SK-N-SH (cell line): ENCODE measurements at places on chromosomes 1 and 21.

DNA sequence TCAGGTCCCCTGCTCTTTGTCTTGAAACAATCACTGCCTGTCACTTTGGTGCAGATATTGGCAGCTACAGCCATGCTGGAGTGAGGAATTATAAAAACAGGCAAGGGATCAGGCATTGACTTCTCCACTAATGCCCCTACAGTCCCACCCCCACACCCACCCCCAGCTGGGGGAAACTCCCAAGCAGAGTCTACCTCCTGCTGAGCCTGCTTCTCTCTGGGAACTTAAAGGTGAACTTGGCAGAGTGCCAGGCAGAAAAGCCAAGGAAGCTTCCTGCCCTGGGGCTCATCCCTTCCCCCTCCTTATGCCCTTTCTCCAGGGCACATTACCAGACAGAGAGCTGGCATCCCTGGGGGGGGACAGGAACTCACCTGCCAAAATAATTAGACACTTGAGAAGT, 6.7 kb downstream of the NCMAP start:
- H3K27ac ChIP-seq: no peak overlapping the region
- no peak overlapping the region for H3K4me3 ChIP-seq
- DNase-seq: no peak
- peaks cover 19% of the 10 kb centered on the region; the same call in 1 of the 2 replicates for H3K4me1 ChIP-seq
- H3K36me3 ChIP-seq: no peaks in the 10 kb centered on the region
- H3K27me3 ChIP-seq: no peaks in the 10 kb centered on the region

- no peak overlapping the region for H3K4me3 ChIP-seq
- H3K27ac ChIP-seq: no peak overlapping the region
- H3K27me3 ChIP-seq: no peaks in the 10 kb centered on the region
- no peaks in the 10 kb centered on the region for H3K36me3 ChIP-seq
- no peak for DNase-seq
Observed at GRCh38 chr1:7384679-7385078, 386.4 kb upstream of the VAMP3 start.

GRCh38 chr1:106875622-106876021, 180.9 kb upstream of the PRMT6 start:
- no peak overlapping the region for H3K4me3 ChIP-seq
- no peak for DNase-seq
- no peaks in the 10 kb centered on the region for H3K4me1 ChIP-seq
- no peak overlapping the region for H3K27ac ChIP-seq
- no peaks in the 10 kb centered on the region for H3K27me3 ChIP-seq
- no peaks in the 10 kb centered on the region for H3K36me3 ChIP-seq

DNA sequence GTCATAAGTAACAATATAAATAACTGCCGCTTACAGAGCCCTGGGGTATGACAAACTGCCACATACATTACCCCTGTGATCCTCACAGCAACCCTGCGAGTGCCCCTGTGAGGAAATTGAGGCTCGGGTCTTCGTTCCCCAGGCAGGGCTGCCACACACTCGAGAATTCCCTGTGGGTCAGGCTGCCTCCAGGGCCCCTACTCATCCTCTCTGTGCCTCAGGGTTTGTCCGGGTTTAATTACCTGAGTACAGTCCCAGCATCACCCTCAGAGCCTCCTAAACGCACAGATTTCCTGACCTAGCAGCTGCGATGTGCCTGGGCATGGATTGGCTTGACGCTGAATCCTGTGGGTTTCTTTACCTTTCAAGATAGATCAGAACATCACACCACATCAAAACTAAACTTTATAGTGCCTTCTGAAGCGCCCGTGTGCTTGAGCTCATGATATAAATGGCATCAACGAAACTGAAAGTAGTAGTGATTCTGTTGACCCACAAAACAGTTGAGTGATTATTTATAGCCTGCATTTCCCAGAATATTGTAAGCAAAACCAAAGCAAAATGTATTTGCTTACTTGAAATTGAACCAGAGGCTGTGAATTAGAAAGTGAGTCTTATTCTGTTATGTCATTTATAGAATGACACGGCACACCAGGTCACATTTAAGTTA, 14.0 kb downstream of the SLC37A1 start:
- H3K36me3 ChIP-seq: no peaks in the 10 kb centered on the region
- DNase-seq: no peak
- no peaks in the 10 kb centered on the region for H3K27me3 ChIP-seq
- no peak overlapping the region for H3K4me3 ChIP-seq

- no peaks in the 10 kb centered on the region for H3K27me3 ChIP-seq
- H3K4me3 ChIP-seq: no peak overlapping the region
- H3K27ac ChIP-seq: peak overlapping the region; percentile 76
- no peaks in the 10 kb centered on the region for H3K4me1 ChIP-seq
Observed at GRCh38 chr1:232393010-232393409, 236.9 kb downstream of the SIPA1L2 start.
